ENCODE measurements at places on chromosomes 2 and 18. TPM values are rescaled to one million over a fixed set of nuclear protein-coding genes. Genes with fewer than 3 reads are reported as not detected.

The GLI2 gene
- total RNA-seq = 0.81 TPM

The IL1R1 gene
- 22.4 TPM for total RNA-seq

The EPG5 gene
- 15.5 TPM for total RNA-seq

The TEKT4 gene
- 0.14 TPM for total RNA-seq

The RALBP1 gene
- 40.6 TPM for total RNA-seq

DNA sequence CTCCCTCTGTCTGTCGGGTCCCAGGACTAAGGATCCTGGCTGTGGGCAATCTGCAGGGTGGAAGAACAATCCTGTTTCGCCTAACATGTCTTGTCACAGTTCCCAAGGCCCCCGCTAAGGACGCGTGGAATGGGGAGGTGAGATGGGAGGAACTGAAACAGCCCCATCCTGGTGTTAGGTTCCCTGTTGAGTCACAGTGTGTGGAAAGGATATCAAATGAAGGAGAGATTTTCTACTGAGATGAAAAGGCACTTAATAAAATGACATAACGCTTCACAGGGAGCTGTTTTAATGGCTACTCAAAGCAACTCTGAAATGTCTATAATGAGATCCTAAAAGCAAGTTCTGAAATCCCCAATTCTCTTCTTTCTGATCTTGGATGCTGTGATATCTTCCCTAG, 52.5 kb downstream of the RAB31 start:
- no peaks in the 10 kb centered on the region for H3K4me1 ChIP-seq
- no peak for DNase-seq
- no peak overlapping the region for H3K27ac ChIP-seq
- no peaks in the 10 kb centered on the region for H3K36me3 ChIP-seq
- no peaks in the 10 kb centered on the region for H3K27me3 ChIP-seq
- no peak overlapping the region for H3K4me3 ChIP-seq

DNA sequence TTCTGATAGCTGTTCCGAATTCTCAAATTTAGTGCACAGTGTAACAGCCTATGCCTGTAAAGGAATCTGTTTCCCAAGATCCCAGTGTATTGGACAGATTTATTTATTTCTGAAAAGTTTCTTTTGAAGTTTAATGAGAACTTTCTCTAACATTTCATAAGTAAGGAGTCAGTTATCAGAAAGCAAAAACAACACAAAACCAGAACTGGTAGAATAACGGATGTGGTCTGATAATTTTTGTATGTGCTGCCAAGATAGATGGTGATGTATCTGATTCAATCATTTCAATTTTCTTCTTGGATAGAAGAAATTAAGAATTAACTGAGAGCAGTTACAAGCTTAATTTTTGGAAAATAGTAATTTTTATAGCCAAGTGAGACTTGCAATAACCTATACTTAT, 374.3 kb downstream of the SOCS6 start:
- H3K27ac ChIP-seq = no peak overlapping the region
- no peaks in the 10 kb centered on the region for H3K36me3 ChIP-seq
- no peak for DNase-seq
- no peak overlapping the region for H3K4me3 ChIP-seq
- no peaks in the 10 kb centered on the region for H3K4me1 ChIP-seq

DNA sequence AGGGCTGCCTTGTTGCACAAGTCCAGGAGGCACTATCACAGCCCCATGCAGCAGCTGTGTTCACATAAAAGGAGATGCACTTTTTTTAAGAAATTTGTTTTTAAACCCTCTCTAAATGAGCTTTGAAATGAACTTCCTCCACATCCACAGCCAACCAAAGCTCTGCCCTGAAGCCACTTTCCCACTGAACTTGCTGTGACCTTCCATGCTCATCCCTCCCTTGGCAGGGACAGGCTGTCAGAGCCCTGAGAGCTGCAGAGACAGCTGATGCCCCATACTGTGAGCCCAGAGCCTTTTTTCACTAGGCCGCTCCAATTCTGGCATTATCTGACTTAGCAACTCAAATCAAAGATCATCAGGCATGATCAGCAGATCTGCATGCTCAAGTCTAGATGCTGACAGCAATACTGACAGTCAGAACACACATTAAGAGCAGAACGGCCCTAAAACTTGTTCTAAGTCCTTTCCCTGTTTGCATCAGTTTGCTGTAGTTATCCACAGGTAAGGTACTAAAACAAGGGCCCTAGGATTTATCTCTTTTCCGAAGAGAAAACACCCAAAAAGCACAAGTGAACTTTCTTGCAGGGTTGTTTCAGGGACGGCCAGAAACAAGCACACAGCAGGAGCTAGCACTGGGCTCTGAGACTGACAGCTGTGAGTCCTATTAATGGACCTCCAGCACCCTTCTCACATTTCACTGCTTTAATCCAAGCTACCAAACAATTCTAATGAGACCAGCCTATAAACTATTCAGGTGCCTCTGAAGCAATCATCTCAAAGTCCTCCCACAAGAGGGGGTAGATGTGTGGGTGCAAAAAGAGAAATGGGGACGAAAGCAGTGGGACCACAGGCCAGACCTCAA, 34.9 kb downstream of the RNU4ATAC start:
- peaks cover 95% of the 10 kb centered on the region for H3K4me1 ChIP-seq
- peak overlapping the region; percentile 84 for H3K27ac ChIP-seq
- DNase-seq = peak; percentile 68
- peak overlapping the region; percentile 43 for H3K4me3 ChIP-seq

DNA sequence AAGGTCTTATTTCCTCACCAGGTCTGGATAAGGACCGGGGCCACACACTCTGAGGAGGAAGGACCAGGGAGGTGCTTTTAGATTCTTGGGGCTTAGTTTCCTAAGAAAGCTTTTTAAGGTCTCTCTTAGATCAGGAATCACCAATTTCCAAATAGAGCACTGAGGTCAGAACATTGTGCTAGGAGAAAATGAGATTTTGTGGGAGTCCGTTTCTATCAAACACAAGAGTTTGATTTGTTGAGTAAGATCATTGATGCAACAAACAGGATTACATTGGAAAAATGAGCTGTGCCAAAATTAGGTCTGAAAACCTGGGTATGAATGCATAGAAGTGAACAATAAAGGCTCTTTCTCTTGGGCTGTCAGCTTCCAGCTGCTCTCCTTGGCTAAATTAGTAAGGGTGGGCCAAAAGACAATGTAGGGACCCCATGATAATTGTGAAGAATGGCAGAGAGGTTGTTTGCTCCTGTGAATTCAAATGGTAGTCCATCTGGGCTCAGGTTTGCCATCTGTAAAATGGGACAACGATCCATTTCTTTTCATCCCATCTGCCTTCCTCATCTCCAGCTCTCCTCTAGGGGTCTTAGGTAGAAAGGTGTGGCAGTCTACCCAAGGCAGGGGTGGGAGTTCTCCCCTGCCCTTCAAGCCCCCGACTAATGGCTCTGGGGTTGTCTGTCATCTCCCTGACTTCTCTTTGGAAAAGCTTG, 20.0 kb downstream of the IGFBP2 start:
- H3K36me3 ChIP-seq = no peaks in the 10 kb centered on the region
- no peaks in the 10 kb centered on the region for H3K27me3 ChIP-seq
- DNase-seq = no peak
- no peak overlapping the region for H3K4me3 ChIP-seq
- no peaks in the 10 kb centered on the region for H3K4me1 ChIP-seq
- H3K27ac ChIP-seq = no peak overlapping the region

DNA sequence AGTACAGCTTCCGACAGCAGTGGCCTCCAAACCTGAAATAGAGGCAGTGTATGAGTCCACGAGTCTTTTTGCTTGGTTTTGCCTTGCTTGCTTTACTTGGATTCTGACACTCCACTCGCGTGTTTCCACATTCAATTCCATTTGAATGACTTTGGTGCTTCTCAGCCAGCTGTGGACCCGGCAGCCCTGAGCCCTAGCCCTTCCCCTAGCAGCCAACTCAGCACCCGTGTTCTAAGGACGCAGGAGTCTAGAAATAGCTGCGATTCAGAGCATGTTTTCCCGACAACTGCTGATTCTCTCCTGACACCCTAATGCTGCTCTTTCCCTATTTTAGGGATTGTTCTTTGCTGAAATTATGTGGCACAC, 20.6 kb downstream of the LRRFIP1 start:
- no peaks in the 10 kb centered on the region for H3K27me3 ChIP-seq
- H3K27ac ChIP-seq = peak overlapping the region; percentile 91
- H3K4me1 ChIP-seq = peaks cover 49% of the 10 kb centered on the region
- no peak for DNase-seq
- H3K4me3 ChIP-seq = no peak overlapping the region
- H3K36me3 ChIP-seq = no peaks in the 10 kb centered on the region

GRCh38 chr18:68713131-68713530, 1.8 kb downstream of the TMX3 start:
- H3K27ac ChIP-seq = no peak overlapping the region
- H3K4me3 ChIP-seq = peak overlapping the region; percentile 84
- H3K4me1 ChIP-seq = no peaks in the 10 kb centered on the region
- peaks cover 6% of the 10 kb centered on the region for H3K36me3 ChIP-seq
- DNase-seq = no peak

Data from psoas muscle (tissue), 8 donors.